ENCODE measurements at places on chromosomes 5 and 9. TPM values are rescaled to one million over a fixed set of nuclear protein-coding genes. Genes with fewer than 3 reads are reported as not detected.

DNA sequence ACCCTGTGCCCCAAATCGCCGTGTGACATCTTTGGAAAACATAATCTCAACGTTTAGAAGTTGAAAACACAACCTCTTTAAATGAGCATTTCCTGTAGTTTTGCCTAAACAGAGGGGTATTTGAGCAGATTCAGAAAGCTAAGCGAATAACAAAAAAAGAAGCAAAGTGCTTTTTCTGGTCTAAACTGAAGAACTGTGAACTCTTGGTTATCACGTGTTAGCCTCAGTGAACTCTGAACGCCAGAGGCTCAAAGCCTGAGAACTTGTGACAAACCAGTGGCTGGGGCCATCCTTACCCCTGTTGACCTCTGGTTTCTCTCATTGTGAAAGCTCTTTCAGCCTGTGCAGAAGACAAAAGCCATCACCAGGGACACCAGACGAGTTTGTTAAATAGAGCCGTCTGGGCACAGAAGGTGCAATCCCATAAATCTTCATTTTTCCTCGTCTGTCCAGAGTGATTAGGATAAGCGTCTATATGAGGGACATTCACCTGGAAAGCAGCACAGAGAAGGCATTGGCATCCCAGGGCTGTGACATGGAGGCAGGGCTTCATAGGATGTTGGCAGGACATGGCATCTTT is 61.4 kb upstream of the ICE1 start:
- peak; percentile 67 for DNase-seq

DNA sequence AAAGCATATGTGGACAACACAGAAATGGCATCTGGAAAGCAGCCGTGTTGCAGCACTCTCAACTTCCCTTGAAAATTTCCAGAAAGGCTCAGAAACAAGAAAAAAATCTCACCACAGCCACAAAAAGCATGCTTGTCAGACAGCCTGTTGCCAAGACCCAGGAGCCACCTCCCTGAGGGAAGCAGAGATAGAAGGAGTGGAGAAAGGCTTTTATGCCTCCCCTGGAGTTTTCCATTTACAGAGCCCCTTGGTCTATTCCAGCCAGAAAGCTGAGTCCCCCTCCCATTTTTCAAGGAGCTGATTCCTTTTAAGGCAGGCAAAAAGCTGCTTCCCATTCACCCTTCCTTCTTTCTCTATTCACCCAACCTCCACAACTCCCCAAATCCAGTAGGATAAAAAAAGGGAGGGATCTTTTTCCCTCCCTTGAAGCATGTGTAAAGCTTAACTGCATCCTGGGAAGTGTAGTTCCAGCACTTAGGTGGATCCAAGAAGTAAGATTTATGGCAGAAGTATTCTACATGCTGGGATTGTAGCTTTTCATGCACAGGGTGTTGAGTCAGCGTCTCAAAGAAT is 37.1 kb upstream of the PALM2AKAP2 start:
- DNase-seq, result no peak

Gene LCN9
- polyA plus RNA-seq, result not detected

- no peak for DNase-seq
These were observed 28.9 kb downstream of the FAM151B start for GRCh38 chr5:80516826-80517225.

DNA sequence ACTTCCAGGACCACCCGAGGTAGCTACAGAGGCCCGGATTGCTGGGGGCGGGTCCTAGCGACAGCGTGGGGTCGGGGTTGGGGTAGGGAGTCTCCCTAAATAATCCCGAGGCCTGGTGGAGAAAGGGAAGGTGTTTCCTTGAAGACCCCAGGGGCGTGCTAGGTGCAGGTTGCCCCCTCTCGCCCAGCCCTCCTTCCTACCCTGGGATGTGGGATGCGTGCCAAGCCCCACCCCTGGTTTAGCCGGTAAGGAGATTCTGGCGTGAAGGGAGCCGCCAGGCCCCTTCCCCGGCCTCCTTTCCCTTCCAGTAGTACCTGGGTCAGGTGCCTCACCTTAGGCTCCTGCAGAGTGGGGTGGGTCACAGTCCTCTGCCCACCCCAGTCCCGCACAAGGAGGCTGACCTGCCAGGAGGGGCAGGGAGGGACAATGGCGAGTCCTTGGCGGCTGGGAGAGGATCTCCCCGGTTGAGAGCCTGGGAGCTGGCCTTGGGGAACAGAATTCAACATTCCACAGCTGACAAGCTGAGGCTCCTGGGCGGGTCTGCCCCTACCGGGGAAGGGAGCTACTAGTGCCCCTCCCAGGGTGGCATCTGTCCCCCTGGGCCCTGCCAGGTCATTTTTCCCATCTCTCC is 674 bp downstream of the TSPAN17 start:
- DNase-seq, result peak; percentile 52

Gene ADRA1B
- polyA plus RNA-seq, result 0.12 TPM

DNA sequence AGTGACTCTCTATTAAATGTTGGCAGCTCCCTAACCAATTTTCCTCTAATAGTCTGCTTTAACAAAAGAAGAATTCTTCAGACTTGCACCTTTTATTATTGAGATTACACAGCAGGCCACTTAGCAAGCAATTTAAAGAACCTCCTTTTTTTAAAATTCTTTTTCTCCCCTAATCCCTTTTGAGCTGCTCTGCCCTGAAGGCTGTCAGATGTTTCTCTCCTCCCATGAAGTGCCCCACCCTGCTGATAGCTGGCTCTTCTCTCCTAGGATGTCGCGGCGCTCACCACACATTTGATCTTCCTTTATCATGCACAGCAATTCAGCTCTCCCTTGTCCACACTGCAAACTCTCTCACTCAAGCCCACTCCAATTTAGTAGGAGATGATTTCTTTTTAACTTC is 1471.1 kb upstream of the ACO1 start:
- no peak for DNase-seq

- DNase-seq, result peak; percentile 56
These were observed 247.1 kb upstream of the ANKRD55 start for GRCh38 chr5:56480078-56480704.

DNA sequence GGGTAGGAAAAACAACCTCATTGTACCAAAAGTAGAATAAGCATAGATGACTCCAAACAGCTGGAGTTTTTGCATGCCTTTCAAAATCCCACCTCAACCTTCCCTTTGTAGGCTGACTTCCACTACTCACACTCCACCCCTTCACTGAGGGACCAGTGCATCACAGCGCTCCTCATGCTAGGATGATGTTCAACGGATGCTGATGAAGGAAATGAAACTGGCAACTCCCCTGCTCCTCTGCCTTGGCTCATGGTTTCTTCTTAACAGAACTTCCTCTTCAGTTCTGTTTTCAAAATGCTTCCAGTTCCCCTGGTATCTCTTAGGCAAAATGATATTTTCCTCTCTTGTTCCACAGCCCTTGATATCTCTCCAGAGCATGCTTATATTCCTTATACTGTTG is 29.0 kb downstream of the LIFR start:
- DNase-seq, result no peak

DNA sequence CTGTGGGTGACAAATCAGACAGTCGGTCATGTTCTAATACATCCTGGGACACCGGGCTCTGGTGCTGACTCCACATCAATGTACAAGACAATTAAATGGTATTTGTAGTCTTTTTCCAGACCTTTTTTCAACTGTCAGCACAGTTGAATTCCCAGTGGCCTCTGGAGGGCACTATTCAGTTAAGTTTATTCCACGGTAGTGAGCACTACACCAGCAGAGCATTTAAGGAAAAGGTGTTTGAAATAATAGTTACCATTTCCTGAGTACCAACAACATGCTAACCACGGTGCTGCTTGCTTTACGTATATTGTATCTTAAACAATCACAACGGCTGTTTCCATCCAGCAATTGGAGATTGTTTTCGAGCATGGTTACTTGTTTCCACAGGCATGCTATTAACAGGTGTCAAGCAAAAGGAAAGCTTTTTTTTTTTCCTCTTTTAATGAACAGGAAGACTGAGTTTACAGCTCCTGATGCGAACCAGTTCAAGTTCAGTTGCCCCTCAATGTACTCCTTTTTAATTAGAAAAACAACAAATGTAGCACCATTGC is 186.7 kb downstream of the PDZD2 start:
- peak; percentile 36 for DNase-seq

Gene FAM170A
- polyA plus RNA-seq, result not detected

- DNase-seq, result no peak
These were observed 124.4 kb downstream of the PIK3R1 start for GRCh38 chr5:68339921-68340321.

GRCh38 chr9:97848215-97848479 is 4.9 kb upstream of the FOXE1 start:
- no peak for DNase-seq

DNA sequence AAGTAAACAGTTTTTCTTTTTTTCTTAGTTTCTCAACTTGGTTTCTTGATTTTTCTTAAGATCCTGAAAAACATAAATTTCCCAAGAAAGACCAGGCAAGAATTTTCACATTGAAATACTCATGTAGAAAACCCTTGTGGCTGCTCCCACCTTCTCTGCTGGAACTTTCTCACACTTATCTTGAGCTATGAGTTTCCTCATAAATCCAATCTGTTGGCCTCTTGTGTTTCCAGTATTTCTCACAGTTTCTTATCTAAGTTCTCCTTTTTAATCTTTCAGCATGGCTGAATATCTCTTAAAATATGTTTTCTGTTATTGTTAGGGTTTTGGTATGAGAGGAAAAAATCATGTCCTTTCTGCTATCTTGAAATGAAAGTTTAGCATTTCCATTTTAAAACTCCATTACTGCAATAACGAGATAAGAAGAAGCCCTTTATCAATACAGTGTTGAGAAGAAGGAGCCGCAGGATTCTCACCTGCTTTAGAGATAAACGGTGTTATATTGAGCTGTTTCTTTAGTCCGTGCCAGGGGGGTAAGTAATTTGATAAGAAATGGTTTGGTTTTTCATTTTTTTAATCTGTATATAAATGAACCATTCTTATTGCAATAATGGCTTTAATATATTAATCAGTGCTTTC is 89.3 kb downstream of the ALDH1A1 start:
- DNase-seq, result no peak

GRCh38 chr9:126893079-126893478 is 21.5 kb upstream of the RALGPS1 start:
- DNase-seq, result no peak

Gene PCDHA11
- 1.3 TPM for polyA plus RNA-seq

Gene ZNF300
- polyA plus RNA-seq, result 13.7 TPM

Gene ACTBL2
- 0.01 TPM for polyA plus RNA-seq

- DNase-seq, result no peak
These were observed 2.6 kb upstream of the BOD1 start for GRCh38 chr5:173618927-173619519.

DNA sequence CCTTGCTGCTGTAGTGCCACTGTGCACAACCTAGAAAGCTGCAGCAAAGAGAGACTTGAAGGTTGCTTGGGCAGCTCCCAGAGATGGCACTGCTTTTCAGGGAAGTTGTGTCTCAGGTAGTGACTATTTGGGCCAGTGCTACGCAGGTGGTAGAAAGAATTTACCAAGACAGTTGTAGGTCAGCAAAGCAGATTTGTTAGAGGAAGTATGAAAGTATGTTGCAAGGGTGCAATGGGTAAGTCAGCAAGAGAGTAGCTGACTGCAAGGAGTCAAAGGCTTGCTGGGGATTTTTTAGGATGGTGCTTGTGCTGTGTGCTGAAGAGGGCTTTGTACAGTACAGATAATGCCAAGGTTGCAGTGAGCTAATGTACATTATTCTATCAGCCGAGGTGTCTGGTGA is 33.5 kb upstream of the SPARC start:
- no peak for DNase-seq

DNA sequence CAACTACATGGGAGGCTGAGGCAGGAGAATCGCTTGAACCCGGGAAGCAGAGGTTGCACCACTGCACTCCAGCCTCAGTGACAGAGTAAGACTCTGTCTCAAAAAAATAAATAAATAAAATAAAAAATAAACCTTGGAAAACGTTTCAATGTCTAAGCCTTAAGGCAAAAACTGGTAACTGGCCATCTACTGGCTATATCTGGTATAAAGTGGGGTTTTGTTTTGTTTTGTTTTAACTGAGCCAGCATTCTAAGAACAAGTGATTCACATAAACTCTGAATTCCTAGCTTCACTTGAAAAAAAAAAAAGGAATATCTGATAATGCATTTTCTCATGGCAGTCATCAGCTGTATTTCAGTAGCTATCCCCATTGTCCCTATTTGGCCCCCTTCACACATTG is 126.1 kb upstream of the EFNA5 start:
- no peak for DNase-seq

DNA sequence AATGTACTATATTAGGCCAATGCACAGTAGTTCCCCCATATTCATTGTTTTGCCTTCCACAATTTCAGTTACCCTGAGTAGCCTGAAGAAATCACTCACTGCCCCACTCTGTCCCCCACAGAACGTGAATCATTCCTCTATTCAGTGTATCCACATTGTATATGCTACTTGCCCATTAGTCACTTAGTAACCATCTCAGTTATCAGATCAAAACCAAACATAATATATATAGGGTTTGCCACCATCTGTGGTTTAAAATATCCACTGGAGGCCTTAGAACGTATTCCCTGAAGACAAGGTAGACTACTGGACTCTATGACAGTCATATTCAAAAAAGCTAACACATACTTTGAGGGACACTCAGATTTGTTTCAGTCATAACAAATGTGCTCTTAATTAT is 465.7 kb upstream of the RGMB start:
- no peak for DNase-seq

GRCh38 chr5:15692706-15693381 is 192.9 kb downstream of the FBXL7 start:
- DNase-seq, result no peak

Gene TNFSF8
- 0.25 TPM for polyA plus RNA-seq

GRCh38 chr9:33297432-33297831 is 7.1 kb downstream of the NFX1 start:
- DNase-seq, result peak; percentile 63

DNA sequence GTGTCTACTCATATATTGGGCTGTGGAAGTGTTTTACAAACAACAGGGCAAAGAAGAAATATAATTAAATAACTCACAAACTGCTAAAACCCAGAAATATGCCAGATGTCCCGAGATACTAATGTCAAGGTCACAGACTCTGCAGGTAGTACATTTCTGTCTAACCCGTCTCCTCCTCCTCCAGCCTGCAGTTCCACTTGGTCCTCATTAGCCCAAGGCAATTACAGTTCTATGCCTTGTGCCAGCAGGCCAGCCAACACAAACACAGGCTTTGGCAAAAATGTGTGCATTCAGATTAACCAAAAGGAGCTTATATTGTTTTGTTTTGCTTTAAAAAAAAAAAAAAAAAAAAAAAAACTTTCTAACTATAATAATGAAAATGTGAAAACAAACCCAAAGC is 148.8 kb downstream of the MYO10 start:
- DNase-seq, result no peak

DNA sequence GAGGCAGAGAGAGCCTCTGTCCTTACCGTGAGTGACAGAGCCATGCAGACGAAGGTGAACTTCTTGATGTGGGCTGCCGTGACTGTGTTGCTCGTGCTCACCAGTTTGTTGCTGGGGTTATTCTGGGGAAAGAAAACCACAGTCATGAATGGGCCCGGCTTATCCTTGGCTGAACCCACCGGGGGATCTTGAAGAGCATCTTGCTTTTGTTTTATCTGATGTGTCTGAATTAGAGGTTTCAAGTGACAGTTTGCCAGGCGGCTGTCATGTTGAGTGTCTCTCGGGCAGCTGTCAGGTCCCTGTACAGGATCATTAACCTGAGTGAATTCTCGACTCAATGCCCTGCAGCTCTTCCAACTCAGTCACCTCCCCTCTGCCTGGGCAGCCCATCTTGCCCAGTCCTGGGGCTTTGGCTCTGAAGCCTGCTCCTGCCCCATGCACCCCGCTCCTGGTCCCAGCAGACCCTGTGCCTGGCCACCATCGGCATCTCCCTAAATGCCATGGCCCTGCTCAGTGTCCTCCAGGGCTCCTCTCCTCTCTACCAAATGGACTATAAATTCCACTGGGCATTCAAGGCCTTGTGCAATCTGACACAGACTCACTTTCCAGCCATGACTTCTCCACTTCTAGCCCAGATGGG is 77.4 kb downstream of the OTULIN start:
- DNase-seq, result no peak

Data from large intestine (tissue), 12 donors.